Cortex of kidney (tissue), 1 donor: ENCODE measurements at places on chromosomes 4 and X.

DNA sequence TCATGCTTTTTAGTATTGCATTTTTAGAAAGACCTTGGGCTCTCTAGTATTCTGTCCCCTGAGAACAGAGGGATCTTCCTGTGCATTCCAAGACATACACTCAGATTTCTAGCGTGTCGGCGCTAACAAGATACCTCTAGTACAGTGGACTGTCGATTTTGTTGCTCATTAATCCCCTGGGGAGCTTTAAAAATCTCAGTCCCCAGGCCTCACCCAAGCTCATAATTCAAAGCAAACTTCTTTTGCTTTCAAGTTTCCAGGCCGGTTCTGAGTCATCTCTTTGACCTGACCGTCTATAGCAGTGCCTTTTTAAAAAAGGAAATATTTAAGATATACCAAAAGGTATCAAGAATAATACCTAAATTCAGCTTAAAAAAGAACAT is 137.0 kb downstream of the AMMECR1 start:
- no peak for DNase-seq

DNA sequence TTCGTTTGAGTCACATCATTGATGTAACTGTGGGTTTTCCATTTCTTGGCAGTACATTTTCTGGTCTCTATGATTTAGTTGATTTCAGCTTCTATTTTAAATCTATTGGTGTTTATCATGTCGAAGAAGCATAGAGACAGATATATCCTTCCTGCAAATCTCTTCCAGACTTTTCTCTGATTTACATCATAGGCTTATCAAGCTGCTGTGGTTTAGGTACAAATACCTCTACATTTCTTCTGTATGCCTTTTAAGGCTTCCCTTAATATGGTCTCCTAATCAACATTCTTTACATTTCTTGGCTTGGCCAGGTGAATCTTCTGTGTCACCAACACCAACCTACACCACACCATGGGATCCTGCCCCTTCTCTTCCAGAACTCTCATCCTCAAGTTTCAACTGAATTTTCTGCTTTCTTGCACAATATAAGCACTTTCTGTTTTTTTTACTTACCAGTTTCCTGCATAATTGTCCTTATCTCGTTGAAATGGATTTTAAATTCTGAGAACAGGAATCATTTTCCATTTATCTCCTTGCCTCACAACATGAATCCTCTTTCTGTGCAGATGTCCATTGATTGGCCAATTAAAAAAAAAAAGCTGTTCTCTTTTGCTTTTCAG is 626.9 kb downstream of the ANKRD50 start:
- DNase-seq = no peak

GRCh38 chrX:96424007-96424406 is 260.6 kb upstream of the DIAPH2 start:
- DNase-seq = no peak

DNA sequence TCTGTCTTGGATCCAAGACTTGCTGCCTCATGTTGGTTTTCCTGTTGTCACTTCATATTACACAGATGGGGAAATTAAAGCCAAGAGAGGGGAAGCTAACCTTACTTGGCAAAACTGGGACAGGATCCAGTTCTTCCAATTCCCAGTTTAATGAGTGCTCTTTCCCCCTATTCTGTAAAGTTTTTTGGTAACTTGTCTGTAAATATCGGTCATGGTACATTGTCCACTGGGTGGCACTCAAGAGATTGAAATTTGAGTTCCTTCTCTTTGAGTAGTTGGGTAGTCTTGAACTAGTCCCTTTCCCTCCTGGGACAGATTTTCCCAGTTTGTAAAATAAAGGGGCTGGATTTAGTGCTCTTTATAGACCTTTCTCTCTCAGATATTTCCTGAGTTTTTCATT is 12.4 kb upstream of the EOLA2 start:
- no peak for DNase-seq

- DNase-seq = no peak
Measured at GRCh38 chrX:123436512-123437136, 252.5 kb downstream of the GRIA3 start.

DNA sequence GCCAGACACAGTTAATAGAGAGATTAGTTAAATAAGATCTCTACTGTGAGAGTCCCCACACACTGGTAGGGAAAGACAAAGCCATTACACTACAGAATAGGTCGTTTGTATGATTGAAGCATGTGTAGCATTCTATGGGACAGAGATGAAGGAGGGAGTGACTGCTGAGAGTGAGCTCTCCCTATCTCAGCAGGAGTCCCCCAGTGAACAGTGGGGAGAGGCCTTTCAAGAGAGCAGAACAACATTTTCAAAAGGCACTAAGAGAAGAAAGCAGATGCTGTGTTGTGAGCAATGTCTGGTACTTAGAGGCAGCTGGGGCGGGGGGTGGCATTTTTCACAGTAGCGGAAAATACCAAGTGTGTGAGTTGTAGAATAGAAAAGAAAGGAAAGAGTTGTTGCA is 413.6 kb downstream of the AFF2 start:
- no peak for DNase-seq

- DNase-seq = no peak
Measured at GRCh38 chr4:1171311-1172227, 814 bp downstream of the SPON2 start.

DNA sequence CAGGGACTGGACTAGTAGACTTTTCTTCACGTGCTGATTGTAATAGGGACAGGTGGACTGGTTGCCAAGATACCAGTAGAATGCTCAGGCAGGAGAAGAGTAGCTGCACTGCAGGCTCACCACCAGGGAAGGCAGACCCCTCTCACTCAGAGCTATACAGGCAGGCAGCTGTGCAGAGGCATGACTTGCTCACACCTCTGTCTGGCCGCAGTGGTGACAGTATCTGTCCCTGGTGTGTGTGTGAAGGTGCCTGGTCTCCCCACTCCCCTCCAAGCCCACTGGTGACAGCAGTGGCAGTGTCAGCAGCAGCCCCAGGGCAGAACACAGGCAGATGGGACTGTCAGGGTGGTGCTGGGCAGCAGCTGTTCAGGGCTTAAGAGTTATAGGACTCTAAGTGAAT is 140.7 kb downstream of the RPS6KA6 start:
- no peak for DNase-seq

DNA sequence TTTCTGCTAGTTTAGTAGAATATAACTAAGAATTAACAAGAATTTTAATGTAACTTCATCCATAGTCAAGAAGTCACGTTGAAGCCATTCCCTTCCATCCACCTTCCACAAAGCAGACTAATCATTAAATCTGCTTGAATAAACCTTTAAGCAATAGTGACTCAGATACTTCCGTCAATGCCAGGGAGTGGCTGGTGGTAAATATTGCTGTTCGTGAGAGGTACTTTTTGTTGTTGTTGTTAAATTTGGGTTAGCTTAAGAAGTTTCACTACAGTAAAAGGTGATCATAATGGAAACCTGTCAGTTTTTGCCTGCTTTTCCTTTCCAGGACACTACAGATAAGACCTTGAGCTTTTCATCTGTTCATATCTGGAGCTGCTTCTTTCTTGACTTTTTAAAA is 316.3 kb downstream of the TMA16 start:
- no peak for DNase-seq

DNA sequence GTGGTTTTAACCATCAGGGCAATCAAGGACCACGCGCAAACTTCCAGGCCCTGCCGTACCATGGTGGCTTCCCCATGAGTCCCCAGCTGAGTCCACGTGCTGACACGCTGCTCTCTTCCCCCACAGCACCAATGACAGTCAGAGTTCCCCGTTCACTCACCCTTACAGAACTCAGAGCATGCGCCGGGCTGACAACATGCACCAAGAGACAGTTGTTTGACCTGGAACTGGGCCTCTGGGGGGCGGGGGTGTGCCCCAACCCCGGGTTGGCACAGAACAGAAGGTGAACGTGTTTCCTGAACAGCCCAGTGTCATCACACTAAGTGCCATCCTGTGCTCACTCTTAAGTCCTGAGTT is 29.4 kb downstream of the IRF2 start:
- DNase-seq = no peak

DNA sequence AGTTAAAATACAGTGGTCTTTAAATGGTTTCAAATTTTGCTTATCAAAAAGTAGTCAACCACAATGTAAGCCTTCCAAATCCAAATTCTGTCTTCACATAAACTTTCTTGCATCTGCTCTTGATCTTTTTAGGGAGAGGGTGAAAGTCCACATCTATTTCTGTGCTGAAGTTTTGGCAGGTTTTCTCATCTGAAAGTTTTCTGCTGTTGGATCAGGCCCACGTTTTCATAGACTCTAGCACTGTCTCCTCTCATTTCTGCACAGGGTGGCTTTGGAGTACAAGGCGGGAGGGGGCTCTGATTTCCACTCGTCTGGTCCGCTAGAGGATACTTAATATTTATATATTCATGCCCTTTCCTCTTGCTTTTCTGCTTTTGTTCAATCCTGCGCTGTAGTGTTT is 18.1 kb upstream of the TMEM150C start:
- no peak for DNase-seq

DNA sequence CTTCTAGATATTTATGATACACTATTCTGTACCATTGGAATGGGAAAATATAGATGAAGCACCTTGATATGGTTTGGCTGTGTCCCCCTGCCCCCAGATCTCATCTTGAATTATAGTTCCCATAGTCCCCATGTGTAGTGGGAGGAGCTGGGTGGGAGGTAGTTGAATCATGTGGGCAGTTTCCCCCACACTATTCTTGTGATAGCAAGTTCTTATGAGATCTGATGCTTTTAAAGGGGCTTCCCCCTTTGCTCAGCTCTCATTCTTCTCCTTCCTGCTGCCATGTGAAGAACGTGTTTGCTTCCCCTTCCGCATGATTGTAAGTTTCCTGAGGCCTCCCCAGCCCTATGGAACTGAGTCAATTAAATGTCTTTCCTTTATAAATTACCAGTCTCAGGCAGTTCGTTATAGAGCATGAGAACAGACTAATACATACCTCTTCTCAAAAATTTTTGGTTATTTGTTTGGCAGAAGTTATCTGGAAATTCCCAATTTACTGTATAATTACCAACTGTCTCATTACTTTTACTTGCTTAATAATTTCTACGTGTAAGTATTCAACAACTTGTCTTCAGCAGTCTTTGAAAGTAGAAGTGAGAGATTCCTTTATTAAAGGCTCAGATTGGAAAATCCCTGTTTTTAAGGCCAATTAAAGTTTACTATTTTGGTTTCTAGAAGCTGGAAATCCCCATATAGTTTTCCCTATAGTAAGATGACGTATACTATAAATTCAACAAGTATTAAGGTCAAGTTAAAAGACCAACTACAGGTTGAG is 152.7 kb downstream of the RNF150 start:
- DNase-seq = no peak

- DNase-seq = no peak
Measured at GRCh38 chrX:1661048-1661921, 46.4 kb downstream of the ASMT start.

DNA sequence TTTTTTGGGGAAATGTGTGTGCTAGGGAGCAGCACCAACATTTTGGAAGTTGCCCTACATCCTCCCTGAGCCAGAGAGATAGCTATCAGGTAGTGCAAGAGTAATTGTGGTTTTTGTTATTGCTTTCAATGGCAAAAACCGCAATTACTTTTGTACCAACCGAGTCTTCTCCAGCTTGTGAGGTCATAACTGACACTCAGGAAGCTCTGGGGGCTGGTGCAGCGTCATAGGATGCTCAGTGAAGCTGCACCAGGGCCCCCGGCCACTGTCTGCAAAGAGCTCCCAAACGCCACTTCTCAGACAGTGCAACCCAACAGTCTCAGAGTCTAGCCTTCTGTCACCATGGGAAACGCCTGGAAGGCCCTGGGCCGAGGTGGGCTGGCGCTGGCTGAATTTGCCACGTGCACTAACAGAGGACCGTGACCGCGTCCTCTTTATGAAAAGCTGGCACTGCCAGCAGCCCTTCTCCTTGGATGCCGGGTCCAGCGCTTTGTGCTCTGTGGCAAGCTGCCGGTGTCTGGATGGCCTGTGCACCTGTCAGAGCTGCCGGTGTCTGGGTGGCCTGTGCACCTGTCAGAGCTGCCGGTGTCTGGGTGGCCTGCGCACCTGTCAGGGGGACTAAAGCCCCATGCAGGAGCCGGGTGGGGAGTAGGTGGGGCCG is 19.4 kb downstream of the SH3TC1 start:
- DNase-seq = no peak

GRCh38 chrX:2766906-2767305 is 15.1 kb downstream of the XG start:
- DNase-seq = no peak

DNA sequence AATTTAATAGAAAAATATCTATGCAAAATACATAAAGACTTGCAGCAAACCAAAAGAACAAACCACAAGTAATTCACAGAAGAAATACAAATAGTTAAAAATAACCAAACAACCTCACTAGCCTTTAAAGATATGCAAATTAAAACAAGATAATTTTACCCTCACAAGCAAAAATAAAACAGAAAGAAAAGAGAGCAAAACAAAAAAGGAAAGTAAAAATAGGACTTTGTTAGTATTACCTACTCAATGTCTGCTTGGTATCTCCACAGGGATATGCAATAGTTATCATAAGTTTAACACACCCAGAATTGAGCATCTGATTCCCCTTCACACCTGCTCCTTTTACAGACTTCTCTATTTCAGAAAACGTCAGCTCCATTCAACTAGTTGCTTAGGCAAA is 737.5 kb upstream of the MAGEB2 start:
- DNase-seq = no peak

DNA sequence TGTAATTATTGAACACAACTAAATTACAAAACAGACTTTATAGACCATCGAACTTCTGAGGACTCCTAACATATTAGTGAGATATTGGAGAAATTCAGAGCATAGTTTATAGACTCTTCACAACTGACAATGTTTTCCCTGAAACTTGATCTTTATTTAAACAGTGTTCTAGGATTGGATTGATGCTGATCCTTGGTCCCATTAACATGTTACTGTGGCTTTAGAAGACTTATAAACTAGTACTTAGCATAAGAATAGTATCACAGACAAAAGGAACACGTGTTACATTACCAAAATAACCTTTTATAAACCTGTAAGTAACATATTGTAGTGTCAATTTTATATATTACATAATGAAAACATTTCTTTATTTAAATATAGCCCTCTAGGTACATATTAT is 689.6 kb downstream of the CCSER1 start:
- no peak for DNase-seq

- no peak for DNase-seq
Measured at GRCh38 chr4:152738827-152739226, 40.7 kb downstream of the TIGD4 start.

- DNase-seq = no peak
Measured at GRCh38 chr4:154471032-154471431, 20.6 kb downstream of the DCHS2 start.

GRCh38 chr4:120052856-120053255 is 13.8 kb downstream of the MAD2L1 start:
- no peak for DNase-seq

DNA sequence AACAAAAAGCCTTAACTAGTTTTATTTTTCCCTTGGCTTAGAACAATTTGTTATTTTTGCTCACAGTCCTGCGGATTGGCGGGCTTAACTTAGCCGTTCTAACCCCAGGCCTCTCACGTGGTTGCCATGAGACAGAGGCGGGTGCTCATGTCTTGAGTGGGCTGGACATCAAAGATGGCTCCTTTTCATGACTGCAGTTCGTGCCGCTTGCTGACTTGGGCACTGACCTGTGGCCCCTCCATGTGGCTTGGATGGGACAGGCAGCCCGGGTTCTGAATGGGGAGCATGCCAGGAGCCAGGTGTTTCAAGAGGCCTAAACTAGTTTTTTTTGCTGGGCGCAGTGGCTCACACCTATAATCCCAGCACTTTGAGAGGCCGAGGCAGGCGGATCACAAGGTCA is 40.7 kb downstream of the CDS1 start:
- no peak for DNase-seq

GRCh38 chrX:63664083-63664482 is 120.9 kb downstream of the ARHGEF9 start:
- DNase-seq = no peak

- no peak for DNase-seq
Measured at GRCh38 chrX:128436397-128437103, 384.3 kb upstream of the ACTRT1 start.
